Tibial artery (tissue), 4 donors: ENCODE measurements at places on chromosomes 16 and 17.

DNA sequence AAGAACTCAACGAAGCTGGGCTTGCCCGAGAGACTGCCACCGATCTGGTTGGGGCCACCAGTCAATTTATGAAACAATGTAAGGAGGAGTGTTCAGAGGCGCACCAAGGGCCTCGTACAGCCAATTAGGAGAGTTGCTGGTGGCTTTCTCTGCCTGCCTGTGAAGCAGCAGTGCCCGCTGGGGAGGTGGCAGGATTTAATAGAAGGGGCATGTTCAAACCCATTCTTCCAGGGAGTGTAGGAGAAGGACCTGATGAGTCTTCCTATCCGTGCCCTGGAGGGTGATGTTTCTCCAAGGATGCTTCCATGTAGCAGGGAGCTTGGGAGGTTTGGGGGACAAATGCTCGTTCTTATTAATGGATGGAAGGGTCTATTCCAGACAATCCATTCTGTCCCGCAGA lies 178.4 kb downstream of the CCDC182 start:
- H3K27ac ChIP-seq = no peak overlapping the region
- peaks cover 23% of the 10 kb centered on the region for H3K4me1 ChIP-seq
- H3K4me3 ChIP-seq = no peak overlapping the region
- H3K36me3 ChIP-seq = no peaks in the 10 kb centered on the region
- no peak for DNase-seq

DNA sequence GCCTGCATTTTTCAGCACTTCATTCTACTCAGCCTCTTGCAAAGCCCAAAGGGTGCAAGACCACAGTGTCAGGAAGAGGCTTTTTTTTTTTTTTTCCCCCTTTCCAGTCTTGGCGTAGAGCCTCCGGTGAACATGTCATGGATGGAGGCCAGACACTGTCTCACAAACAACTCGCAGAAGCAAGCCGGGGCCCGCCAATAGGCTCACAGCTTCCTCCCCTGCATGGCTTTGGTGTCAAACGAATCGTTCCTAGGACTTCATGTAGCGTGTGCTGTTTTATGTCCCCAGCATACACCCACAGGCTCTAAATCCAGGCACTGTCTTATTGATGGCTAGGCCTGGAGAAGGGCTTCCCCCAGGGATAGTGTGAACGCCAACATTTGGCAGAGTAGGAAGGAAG lies 457.7 kb upstream of the MAF start:
- no peaks in the 10 kb centered on the region for H3K36me3 ChIP-seq
- H3K27me3 ChIP-seq = no peaks in the 10 kb centered on the region
- peaks cover 8% of the 10 kb centered on the region for H3K4me1 ChIP-seq
- H3K27ac ChIP-seq = no peak overlapping the region

DNA sequence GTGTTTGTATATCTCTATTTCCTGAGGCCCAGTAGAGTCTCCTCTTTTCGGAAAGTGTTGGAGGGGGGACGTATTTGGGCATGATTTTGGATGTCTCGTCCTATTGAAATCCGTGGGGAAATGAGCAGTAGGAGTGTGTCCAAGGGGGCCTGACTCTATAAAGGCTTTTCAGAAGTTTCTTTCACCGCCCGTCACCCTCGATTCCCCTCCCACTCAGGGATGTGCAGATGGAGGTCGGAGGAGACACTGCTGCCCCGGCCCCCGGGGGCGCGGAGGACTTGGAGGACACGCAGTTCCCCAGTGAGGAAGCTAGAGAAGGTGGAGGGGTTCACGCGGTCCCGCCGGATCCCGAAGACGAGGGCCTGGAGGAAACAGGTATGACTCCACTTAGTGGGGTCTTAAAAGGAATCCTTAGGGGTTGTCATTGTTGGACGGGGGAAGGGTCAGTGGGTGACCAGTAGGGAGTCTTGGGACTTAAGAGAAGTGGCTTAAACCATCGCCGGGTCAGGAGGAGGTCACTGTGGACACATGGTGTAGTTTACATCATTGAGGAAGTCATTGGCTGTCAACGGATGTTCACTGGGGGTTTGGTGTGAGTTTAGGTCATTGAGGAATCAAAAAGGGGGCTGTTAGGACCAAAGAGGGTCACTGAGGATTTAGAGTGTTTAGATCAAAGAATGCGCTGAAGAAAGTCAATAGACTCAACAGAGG lies 424 bp downstream of the MON1B start:
- DNase-seq = no peak
- peaks cover 21% of the 10 kb centered on the region for H3K4me1 ChIP-seq
- peak overlapping the region; percentile 95 for H3K27ac ChIP-seq

DNA sequence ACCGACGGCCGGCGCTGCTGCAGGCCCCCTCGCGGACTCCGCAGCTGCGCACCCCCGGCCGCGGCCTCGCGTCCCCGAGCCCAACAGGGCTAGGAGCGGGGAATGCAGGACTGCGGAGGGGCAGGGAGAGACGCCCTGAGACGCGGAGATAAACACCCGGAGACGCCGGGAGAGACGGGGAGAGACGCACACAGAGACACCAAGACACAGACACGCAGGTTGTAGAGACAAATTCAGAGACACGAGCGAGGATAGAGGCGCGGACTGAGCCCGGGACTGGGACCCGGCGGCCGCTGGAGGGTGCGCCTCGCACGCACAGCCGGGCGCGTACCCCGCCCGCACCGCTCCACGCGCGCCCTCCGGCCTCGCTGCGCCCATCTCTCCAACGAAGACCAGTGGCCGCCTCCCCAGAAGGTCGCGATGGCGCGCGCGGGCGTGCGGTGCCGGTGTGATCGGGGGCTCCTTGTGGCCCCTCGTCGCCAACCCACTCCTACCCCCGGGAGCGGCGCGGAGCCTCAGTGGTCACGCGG lies 902 bp downstream of the STAC2 start:
- H3K4me1 ChIP-seq = peaks cover 68% of the 10 kb centered on the region
- H3K4me3 ChIP-seq = peak overlapping the region; percentile 64
- peak overlapping the region; percentile 94 for H3K27ac ChIP-seq
- H3K36me3 ChIP-seq = no peaks in the 10 kb centered on the region

DNA sequence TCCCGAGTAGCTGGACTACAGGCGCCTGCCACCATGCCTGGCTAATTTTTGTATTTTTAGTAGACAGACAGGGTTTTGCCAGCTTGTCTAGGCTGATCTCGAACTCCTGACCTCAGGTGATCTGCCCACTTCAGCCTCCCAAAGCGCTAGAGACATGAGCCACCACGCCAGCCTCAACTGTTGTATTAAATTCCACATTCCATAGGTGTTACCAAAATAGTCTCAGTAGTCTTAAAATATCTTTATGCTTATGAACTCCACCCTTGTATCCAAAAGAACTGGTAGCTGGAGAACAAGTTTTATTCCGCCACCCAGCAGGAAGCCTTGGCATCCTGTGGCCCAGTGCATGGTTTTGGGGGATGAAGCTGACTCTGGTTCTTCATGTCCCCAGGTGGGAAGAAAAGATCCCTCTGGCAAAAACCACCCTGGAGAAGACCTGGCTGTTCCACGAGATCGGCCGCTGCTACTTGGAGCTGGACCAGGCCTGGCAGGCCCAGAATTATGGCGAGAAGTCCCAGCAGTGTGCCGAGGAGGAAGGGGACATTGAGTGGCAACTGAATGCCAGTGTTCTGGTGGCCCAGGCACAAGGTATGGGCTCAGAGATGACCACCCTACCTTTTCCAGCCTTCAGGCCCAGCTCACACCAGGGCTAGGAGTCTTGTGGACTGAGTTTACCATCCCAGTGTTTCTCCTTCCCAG lies 17.7 kb upstream of the CNP start:
- no peaks in the 10 kb centered on the region for H3K36me3 ChIP-seq
- DNase-seq = no peak
- H3K27ac ChIP-seq = no peak overlapping the region
- no peak overlapping the region for H3K4me3 ChIP-seq
- H3K4me1 ChIP-seq = no peaks in the 10 kb centered on the region

- peaks cover 23% of the 10 kb centered on the region for H3K4me1 ChIP-seq
- no peak overlapping the region for H3K27ac ChIP-seq
- H3K36me3 ChIP-seq = no peaks in the 10 kb centered on the region
- DNase-seq = no peak
- no peaks in the 10 kb centered on the region for H3K27me3 ChIP-seq
Measured at GRCh38 chr17:65058593-65058992, 2.1 kb upstream of the GNA13 start.

DNA sequence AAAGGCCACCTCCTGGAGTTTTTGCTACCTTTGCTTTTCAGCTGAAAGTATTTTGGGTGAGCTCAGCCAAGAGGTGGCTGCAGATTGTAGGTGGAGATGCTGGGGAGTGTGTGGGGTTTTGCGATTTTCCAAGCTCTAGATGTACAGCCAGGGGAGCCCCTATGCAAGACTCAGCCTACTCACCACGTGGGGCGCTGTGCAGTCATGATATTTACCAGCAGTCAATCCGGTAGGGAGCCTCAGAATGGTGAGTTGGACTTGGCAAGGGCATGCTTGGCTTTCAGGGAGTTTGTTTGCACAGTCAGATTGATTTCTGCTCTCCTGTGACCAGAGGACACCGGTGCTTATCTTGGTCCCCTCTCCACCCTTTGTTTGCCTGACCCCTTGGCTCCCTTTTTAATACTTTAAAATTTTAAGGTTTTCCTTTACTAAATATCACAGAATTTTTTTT lies 175.3 kb downstream of the UTP18 start:
- DNase-seq = no peak
- no peaks in the 10 kb centered on the region for H3K36me3 ChIP-seq

DNA sequence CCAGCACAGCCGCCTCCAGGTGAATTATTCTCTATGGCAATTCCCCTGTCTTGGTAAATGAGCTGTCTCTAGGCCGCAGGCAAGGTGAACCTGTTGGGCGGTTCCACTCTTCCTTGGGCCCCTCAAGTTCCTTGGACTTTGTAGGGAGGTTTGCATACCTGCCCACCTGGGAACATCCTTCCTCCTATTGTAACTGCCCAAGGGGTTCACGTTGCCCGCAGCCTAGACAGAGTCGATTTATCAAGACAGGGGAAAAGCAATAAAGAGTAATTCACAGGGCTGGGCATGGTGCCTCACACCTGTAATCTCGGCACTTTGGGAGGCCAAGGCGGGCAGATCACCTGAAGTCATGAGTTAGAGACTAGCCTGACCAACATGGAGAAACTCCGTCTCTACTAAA lies 122.5 kb downstream of the KCNJ18 start:
- no peaks in the 10 kb centered on the region for H3K4me1 ChIP-seq
- no peak for DNase-seq
- no peaks in the 10 kb centered on the region for H3K27me3 ChIP-seq
- no peak overlapping the region for H3K27ac ChIP-seq
